GOT3 (cell line): ENCODE measurements at places on chromosomes 1 and 21.
A peak's percentile ranks its signal among the peaks of the same experiment; 100 is the strongest.

- DNase-seq, result no peak
Measured at GRCh38 chr21:42187976-42188653, 30.8 kb upstream of the ABCG1 start.

DNA sequence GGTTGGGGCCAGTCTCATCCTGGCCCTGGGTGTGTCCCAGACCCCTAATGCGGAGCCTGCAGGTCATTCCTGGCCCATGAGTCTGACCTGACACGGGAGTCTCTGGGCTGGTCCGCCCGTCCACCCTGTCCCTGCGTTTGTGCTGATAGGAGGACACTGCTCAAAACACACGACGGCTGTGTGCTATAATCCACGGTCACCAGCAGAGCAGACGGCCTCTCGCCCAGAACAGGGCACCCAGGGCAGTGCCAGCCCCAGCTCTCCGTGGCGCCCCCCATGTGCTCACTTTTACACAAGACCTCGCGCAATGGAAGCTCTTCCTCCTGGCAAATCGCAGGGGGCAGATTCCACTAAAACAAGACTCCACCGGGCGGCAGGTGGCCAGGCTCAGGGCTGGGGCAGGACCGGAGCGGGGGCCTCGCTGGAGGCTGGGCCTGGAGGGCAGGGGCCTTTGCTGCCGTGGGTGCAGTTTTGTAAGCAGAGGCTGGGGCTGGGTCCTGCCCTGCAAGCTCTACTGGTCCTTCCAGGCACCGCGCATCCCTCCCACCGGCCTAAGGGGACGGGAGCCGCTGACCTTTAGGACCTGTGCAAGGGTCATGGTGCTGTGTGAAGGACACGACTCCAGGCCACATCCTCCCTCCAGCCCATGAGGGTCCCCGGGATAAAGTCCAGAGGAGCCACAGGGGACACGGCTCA, 10.6 kb upstream of the SLC19A1 start:
- DNase-seq, result no peak

- no peak for DNase-seq
Measured at GRCh38 chr21:41319273-41319672, 2.7 kb downstream of the FAM3B start.

DNA sequence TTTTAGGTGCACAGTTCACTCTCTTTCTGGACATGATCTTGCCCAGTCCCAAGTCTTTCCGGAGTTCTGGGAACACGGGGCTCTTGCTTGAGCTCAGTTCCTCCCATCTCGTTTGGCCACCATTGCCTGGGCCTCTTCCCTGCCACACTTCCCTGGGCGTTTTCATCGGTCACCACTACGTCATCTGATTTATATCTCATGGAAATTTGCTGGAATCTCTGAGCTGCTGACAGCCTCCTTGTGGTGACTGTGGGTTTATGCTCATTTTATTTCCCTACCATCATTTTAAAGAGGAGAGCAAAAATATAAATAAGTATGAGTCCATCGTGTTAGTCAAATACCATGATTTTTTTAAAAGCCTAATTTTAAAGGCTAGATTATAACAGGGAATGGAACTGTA, 449.1 kb upstream of the KAZN start:
- no peak for DNase-seq

DNA sequence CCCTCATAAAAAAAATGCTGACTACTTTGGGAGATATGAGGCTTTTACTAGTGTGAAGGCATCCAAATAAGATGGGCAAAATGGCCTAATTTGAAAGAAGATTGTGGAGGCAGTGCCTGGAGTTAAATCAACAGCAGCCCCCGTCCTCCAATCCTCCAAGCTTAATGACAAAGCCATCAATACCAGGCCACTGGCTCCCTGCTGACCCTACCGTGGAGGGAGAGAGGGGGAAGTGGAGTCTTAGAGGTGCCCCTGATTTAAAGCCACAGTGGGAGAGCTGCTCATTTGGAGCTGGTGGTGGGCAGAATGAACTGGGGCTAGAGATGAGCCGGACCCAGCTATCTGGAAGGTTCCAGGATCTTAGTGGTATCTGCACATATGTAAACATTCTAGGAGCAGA, 24.3 kb upstream of the KNCN start:
- no peak for DNase-seq

DNA sequence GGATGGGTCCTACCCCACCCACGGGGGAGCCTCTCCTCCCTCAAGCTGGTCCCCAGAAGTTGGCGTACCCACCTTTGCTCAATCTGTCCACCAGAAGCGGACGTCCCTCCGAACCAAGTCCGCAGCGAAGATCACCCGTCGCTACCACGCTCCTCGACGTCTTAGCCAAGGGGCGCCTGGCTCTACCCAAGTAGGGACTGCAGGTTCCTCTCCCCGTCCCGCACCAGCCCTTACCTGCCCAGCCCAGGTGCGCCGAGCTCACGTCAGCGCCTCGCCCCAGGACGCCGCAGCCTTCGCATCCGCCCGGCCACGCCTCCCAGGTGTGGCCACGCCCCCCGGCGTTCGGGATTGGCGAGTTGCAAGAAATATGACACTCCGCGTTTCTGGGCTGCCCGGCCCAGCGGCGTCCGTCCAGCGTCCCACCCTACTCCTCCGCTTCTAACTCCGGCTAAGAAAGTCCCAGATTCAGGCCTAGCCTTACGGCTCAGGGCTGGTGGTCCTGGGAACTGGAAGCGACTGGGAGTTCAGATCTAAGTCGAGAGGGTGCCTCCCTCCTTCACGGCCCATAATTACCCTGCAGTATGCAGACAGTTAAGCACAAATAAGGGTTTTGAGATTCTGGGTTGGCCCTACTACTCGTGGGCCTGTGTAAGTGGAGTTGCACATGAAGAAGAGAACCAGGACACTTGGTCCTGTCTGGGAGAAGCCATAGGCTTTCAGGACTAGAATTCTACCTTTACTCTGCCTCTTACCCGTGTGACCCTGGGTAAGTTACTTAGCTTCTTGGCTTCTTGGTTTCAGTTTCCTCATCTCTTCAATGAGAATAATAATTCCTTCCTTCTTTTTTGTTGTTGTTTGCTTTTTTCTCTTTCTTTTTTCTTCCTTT, at the start of gene IRF6:
Gene IRF6 (minus strand): TSS at position 268 of the 886 bp plus-strand sequence. CDS start 4,729 bp downstream, outside the sequence.
- no peak for DNase-seq

DNA sequence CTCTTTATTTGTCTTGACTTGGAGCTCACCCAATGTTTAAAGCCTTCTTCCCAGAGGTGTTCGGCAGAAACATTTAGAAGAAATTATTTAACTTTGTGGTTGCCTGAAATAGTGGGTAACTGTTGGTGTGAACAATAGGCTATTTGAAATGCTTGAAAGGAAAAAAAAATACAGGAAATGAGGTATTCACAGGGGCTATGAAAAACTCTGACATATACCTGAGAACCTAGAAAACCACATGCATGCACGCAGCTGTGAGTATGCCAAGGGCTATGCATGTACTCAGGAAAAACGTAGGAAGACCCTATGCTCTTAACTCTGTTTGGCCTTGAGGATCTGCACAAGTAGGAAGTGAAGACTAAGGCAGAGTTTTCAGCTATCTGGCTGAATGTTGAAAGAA, 16.4 kb upstream of the RNF186 start:
- no peak for DNase-seq

DNA sequence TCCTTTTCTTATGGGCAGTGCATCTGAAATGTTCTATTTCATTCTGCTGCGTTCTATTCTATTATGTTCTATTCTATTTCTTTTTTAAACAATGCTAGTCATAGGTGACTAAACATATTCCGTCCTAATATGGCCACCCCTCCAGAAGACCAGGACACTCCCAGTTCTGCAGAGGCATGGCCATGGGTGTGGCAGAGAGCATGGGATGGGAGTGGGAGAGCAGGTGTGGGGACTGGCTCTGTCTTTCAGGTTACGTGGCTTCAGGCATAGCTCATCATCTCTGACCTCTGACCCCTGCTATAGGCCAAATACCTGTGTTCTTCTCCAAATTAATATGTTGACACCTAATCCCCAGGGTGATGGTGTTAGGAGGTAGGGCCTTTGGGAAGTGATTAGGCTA, 33.4 kb upstream of the TLR5 start:
- DNase-seq, result no peak

DNA sequence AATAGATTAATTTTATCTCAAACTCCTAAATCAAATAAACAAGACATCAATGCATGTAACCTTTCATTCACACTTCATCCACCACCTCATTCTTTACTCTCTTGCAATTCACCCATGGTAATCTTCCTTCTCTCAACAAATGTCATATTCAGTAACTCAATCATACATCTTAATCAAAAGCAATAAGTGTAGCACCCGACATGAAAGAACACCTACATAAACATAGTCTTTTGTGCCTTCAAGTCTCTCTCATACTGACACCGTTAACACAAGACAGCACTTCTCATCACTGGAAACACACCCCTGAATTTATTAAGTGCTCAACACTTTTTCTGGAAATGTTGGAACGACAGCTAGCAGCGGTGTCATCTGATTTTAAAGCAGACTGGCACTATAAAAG, 225.9 kb downstream of the TTLL7 start:
- DNase-seq, result no peak

DNA sequence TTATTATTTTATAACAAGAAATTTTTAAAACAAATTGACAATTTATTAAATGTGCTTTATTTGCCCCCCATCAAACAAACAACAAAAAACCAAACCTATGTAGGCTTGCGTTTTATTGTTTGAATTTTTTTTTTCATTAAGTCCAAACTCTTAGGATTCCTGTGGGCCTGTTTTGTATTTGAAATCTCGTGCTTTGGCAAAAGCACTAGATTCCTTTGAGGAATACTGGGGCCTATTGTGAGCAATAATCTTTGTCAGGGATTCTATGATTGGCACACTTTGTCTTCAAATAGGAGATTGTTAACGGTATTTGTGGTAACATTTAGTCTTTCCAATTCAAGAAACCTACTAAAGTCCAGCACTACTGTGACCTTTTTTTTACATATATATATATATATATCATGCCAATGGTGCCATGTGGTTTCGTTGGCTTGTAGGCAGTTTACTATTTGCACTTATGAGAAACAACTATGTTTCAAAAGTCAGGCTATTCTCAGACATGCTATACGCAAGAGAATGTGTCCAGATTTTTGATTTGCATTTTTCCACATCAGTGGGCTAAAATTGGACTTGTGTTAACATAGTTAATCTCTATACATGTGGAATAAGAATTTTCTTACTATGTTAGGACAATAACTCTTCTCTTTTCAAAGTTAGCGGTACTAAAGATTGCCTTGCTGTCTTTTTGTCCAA, 70.4 kb upstream of the GREM2 start:
- no peak for DNase-seq

GRCh38 chr21:35664683-35665082, 395.6 kb downstream of the SETD4 start:
- no peak for DNase-seq

DNA sequence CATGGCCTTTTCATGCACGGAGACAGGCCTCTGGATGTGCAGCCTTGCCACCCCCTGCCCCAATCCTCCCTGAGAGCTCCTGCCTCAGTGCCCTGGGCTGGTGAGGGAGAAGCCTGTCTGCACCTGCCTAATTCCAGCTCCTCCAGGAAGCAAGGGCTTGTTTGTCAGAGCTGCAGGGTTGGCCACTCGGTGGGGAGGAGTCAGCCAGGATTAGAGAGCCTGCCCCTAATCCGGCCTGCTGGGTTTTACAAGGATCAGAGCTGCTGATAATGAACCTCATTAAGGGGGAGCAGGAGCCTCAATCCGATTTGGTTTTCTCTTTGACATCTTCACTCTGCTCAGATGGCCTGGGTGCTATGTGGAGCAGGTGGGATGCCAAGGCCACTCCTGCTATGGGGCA, 31.9 kb upstream of the LHX4 start:
- DNase-seq, result no peak

- no peak for DNase-seq
Measured at GRCh38 chr1:25577134-25577920, 33.9 kb downstream of the LDLRAP1 start.

DNA sequence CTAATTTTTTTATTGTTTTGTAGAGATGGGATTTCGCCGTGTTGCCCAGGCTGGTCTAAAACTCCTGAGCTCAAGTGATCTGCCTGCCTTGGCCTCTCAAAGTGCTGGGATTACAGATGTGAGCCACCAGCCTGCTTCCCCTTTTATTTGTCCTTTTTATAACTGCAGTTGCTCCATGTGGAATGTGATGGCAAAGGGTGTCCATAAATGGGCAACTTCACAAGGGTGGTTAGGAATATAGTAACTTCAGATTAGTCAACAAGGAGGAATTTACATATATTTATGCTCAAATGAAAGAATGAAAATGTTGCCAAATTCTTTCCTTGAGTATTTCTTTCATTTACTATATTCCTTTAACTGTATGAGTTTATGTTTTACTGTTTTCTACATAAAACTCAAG, 182.9 kb downstream of the BACH1 start:
- no peak for DNase-seq

- peak; percentile 34 for DNase-seq
Measured at GRCh38 chr1:9823943-9824701, at the start of gene CLSTN1. CLSTN1 (minus strand) TSS chr1:9823965; CDS start chr1:9823733, 232 bp downstream.

DNA sequence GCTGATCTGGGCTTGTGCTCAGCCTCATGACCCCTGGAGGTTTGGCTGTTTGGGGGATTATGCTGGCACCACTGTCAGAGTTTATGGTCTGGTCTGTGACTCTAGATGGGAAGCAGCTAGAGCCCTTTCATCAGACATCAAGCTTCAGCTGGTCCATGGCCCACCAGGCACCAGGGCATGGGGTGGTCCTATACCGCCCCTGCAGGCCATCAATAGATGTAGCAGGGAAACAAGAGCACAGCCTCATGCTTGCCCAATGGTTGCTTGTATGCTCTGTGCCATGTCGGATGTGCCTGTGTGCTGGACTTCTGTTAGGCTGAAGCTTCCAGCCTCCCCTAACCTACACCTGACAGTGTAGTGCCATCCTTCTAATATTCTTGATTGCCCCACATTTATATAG, 71.1 kb upstream of the CD34 start:
- no peak for DNase-seq

DNA sequence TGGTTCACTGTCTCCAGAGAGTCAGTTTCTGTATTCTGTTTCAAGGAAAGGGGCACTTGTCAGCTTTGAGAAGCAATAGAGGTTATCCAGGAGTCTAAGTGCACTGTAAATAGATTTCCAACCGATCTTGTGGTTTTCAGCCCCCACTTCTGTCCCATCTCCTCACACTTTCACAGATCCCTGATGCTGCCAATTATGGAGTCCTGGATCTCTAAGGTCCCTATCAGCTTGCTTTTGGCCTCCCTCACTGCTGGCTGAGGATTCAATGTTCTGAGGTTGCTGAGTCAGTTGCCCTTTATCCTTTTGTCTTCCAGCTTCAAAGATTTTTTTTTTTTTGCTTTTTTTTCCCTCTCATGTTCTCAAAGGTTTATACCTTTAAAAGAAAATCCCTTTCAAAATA, 98.4 kb downstream of the DIRAS3 start:
- no peak for DNase-seq

- DNase-seq, result no peak
Measured at GRCh38 chr1:174157157-174157806, 2.0 kb upstream of the RABGAP1L start.

- DNase-seq, result no peak
Measured at GRCh38 chr1:94836891-94837290, 16.7 kb downstream of the SLC44A3 start.

GRCh38 chr1:230791986-230792564, 44.9 kb downstream of the CAPN9 start:
- no peak for DNase-seq
